ENCODE measurements at places on chromosomes 12 and 14.

- no peak for DNase-seq
Measured at GRCh38 chr14:59293935-59294661, 105.6 kb downstream of the DAAM1 start.

DNA sequence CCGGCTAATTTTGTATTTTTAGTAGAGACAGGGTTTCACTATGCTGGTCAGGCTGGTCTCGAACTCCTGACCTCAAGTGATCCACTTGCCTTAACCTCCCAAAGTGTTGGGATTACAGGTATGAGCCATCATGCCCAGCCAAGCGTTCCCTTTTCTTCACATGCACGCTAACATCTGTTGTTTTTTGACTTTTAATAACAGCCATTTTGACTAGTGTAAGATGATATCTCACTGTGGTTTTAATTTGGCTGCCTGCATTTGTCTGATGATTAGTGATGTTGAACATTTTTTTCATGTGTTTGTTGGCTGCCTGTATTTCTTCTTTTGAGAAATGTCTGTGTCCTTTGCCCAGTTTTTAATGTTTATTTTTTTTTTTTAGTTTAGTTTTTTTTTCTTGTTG is 10.2 kb upstream of the YARS2 start:
- DNase-seq, result no peak

GRCh38 chr14:99346470-99347080 is 74.6 kb upstream of the BCL11B start:
- DNase-seq, result no peak

GRCh38 chr14:77319422-77319821 is 1.3 kb downstream of the POMT2 start:
- no peak for DNase-seq

- no peak for DNase-seq
Measured at GRCh38 chr12:68100241-68100640, 59.3 kb downstream of the IFNG start.

DNA sequence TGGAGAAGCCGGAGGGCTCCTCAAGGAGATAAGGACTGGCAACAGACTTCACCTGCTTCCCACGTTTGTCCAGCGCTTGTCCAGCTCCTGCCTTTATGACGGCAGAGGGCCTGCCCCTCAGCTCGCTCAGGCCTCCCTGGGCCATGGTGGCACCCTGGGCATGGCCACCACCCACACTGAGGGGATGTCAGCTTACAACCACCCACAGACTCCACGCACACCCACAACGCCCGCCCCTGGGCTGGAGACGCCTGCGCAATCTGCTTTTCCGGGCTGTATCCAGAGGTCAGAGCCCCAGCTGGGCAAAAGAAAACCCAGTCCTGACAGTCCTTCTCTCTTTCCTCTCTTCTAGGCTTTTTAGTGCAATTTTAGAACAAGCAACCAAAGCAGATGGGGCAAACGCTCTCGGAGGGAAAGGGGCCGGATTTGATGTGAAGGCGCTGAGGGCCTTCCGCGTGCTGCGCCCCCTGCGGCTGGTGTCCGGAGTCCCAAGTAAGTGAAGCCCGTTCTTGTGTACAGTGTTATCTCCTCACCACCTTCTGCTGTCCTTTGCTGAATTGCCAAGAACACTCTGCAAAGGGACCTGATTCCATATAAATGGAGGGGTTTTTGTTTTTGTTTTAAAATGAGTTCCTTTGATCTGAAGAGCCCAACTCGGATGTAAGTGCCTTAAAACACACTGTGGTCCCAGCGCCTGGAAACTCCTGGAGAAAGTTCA is 337.4 kb upstream of the FKBP4 start:
- DNase-seq, result no peak

GRCh38 chr12:12872934-12873275 is 18.5 kb upstream of the GPRC5A start:
- DNase-seq, result no peak

GRCh38 chr14:21985081-21985480 is 311.5 kb upstream of the OR4E1 start:
- DNase-seq, result no peak

DNA sequence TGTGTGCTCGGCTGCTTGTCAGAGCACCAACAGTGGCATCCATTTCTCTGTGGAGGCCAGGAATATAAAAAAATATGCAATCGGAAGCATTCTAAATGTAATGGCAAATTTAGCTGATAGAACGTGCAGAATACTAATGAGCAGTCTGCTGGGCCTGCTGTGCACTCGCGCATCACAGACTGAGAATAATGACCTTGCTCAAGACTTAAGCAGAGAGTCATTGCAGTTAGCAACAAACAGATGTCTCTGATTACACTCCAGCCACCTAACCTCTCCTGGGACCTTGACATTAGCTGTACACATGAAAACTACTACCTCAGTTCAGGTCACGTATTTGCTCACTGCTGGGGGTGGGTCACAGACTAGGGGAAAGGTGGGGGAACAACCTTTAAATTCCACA is 269.2 kb upstream of the DAAM1 start:
- DNase-seq, result no peak

- no peak for DNase-seq
Measured at GRCh38 chr14:89750908-89751392, 203.6 kb downstream of the EFCAB11 start.

Data from SK-N-SH (cell line).